Globus pallidus (tissue), 1 donor: ENCODE measurements at places on chromosomes 7 and 10.

DNA sequence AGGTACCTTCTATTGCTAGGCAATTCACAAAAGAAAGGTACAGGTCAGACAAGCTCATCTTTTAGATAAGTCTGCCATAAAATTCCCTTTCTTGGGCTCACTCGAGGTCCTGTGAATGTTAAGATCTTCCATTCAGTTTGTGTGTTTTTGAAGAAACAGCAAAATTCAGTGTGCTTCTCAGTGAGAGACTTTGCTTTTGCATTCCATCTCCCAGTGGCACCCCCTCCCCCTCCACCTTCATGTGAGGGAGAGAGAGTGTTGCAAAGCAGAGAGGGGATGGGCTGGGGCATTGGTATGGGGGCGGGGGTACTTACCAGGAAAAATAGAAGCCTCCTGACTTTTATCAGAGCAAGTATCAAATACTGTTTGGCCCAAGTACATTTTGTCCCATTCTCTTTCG lies 3.8 kb upstream of the TECTB start:
- DNase-seq: no peak

- no peak for DNase-seq
Measured at GRCh38 chr10:110867807-110868465, 3.8 kb upstream of the PDCD4 start.

DNA sequence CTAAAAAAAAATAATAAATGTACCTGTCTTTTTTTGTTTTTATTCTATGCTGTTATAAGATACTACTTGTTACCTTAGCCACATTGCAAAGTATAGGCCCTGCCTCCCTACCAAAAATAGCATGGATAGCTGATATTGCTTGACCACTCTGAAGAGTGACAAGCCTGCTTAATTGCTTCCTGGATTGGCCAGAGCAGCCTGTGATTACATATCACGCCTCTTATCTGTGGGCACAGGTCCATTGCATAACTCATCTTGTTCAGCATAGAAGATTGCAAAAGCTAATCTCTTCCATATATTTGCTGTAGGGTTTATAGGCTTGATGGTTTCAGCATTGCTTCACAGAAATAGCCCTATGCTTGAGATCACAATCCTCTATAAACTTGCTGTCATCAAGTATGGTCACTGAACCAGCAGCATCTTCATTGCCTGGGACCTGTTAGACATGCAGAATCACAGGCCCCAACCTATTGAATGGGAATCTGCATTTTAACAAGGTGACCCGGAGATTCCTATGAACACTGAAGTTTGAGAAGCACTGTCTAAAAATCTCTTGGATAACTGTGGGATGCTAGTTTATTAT lies 280.8 kb upstream of the CDC14C start:
- no peak for DNase-seq

GRCh38 chr10:78209970-78210369 lies 176.3 kb downstream of the RPS24 start:
- DNase-seq: no peak

GRCh38 chr7:107180378-107180777 lies 11.6 kb downstream of the HBP1 start:
- no peak for DNase-seq

DNA sequence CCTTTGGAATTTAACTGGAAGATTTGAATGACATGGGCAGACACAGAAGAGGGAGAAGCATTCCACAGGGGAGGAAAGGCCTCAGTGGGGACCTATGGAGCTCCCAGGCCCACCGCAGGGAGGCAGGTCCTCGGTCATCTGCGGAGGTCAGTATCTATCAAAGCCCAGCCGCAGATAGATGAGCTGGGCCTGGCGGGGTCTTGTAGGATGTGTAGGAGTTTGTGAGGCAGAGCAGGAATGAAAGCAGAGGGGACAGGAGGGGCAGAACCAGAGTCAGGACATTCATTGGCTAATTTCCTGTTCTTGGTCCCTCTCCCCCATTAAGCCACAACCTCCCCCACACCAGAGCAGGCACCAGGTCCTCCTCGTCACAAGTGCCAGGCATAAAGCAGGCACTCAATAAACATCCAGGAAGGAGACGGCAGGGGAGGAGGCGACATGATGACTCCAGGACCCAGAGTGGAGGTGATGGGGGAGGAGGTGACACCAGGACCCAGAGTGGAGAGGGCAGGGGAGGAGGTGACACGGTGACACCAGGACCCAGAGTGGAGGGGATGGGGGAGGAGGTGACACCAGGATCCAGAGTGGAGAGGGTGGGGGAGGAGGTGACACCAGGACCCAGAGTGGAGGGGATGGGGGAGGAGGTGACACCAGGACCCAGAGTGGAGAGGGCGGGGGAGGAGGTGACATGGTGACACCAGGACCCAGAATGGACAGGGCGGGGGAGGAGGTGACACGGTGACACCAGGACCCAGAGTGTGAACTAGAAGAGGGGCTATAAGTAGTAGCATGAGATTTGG lies 83.7 kb upstream of the PDGFA start:
- DNase-seq: no peak

- DNase-seq: no peak
Measured at GRCh38 chr7:41938371-41938770, 235.5 kb upstream of the INHBA start.

DNA sequence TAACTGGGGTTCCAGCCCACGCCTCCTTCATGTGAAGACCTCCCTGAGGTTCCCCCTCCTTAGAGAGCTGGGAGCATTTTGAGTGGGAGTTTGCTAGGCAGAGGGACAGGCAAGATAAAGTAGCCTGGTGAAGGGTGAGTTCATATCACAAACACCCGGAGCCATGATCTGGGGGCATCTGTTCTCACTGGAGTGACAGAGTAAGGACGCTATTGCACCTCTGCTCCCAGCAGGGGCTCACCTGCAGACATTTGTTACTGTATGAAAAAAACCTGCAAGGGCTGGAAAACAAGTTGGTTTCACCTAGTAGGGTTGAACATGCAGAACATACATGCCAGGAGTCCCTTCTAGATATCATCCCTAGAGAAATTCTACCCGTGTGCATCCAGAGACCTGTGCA lies 88.4 kb downstream of the CARD11 start:
- no peak for DNase-seq

- DNase-seq: no peak
Measured at GRCh38 chr7:73329861-73330581, 2.1 kb downstream of the FKBP6 start.

DNA sequence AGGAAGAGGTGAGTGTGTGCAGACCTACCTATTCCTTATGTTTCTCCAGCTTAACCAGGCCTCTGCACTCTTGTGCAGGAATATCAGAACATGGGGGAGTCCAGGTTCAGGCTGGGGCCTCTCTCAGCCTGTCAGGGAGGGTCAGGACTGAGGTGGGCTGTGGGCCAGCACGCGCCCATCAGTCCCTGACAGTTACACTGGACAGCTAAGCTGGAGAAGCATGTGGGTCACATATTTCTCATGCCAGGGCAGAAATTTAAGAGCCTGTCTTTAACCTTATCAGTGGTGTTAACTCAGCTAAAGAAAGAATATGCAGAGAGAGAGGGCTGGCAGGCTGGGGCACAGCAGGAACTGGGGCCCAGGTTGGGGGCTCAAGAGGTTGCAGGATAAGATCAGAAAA lies 8.7 kb upstream of the POLD2 start:
- no peak for DNase-seq

DNA sequence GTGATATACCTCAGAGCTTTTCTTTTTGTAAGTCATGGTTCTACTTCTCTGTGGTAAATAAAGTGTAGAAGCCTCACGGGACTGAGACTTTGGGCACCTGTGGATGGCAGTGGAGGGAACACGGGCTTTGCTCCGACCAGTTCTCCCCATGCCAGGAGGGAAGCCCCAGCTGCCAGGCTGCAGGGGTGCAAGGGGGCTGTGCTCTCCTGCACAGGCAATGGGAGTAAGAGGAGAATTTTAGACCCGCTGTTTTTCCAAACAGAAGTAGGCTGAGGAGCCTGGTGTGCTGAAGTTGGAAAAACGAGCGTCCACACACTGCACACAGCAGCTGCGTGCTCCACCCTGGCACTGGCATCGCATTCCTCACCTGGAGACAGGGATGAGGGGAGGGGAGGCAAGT lies 282.4 kb downstream of the TNS3 start:
- no peak for DNase-seq
